ENCODE measurements at places on chromosomes 16 and 17.

DNA sequence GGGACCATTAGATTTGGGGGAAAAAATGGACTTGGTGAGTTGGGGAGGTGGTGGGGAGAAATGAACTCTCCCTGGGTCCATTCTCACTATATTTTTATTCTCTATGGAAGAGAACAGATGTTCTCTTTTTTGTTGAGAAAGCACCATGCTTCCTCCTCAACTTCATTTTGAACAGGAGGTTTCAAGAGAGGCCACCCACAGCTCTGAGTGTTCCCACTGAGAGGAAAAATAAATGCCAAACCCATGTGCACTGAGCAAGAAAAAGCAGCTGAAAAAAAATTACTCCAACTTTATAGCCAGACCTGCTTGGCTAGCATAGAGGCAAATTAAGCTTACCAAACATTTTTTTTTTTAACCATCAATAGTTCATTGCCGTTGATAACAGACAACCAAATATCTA, 883.6 kb downstream of the KCNJ2 start:
- DNase-seq, result no peak

GRCh38 chr16:47448830-47449575, 11.9 kb downstream of the ITFG1 start:
- peak; percentile 33 for DNase-seq

- DNase-seq, result no peak
Measured at GRCh38 chr16:2319606-2320005, 20.9 kb downstream of the ABCA3 start.

DNA sequence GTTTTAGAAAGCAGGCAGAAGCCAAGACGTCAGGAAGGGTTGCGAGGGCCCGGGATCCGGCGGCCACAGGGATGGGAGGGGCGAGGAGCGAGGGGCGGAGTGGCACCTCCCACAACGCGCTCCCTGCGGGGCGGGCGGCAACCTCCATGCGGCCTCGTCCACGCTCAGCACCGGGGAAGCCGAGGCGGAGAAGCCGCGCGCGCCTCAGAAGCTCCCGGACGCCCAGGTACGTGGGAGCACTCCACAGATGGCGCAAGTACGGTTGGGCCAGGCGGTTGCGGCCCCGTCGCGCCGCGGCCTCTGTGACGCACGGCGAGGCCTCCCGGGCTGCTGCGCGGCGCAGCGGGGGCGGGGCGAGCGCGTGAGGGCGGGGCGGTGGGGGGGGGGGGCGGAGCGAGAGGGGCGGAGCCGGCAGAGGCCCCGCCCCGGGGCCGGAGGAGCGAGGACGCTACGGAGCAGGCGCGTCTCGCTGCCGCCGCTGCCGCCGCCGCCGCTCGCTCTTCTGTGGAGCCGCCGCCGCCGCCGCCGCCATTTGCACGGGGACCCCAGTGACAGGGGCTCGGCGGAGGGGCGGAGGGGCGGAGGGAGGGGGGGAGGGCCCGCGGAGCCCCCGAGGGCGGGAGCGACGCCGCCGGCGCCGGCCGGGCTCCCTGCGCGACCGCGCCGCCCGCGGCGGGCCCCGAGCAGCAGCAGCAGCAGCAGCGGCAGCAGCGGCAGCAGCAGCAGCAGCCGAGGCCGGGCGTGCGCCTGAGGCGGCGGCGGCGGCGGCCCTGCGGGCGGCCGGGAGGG, at the start of gene TENT4B:
Gene TENT4B (plus strand): TSS at position 500 of the 789 bp plus-strand sequence. CDS start 316 bp downstream, outside the sequence.
- DNase-seq, result peak; percentile 95

- peak; percentile 14 for DNase-seq
Measured at GRCh38 chr17:56125830-56126819, 27.1 kb upstream of the ANKFN1 start.

DNA sequence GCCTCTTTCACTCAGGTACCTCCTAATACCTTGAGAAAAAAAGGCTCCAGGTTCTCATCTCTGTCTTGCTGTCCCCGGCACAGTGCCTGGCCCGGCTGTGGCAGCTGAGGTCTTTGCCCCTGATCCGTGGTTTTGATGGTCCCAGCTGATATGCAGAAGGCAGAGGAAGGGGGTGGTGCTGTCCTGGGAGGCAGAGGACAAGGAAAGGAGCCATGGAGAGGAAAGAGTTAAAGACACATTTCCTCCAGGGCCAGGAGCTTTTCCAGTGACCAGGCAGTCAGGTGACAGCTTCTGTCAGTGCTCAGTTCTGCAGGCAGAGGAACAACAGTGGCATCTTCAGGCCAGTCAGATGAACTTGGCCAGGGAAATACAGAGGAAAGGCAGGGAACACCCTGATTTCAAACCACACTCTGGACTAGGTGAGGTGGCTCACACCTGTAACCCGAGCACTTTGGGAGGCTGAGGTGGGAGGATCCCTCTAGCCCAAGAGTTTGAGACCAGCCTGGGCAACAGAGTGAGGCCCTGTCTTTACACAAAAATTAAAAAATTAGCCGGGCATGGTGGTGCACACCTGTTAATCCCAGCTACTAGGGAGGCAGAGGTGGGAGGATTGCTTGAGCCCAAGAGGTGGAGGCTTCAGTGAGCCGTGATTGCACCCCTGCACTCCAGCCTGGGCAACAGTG, 3.3 kb upstream of the COG1 start:
- peak; percentile 68 for DNase-seq

DNA sequence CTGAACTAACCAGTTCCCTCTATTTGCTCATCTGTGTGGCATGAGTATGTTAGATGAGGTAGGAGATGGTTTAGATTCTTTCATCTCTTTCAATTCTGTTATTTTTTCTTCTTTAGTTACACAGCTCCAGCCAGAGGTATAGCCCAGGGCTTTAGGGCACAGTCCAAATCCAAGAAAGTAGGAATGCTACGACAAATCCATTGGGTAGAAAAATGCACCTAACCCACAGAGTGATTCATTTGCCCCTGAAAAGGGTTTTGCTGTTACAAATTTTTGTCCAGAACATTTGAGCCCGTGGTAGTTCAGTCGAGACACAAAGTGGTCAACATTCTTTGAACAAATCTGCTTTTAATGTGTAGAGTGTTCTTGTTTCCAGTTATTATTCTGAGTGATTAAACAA, 250.7 kb downstream of the HS3ST3A1 start:
- DNase-seq, result no peak

DNA sequence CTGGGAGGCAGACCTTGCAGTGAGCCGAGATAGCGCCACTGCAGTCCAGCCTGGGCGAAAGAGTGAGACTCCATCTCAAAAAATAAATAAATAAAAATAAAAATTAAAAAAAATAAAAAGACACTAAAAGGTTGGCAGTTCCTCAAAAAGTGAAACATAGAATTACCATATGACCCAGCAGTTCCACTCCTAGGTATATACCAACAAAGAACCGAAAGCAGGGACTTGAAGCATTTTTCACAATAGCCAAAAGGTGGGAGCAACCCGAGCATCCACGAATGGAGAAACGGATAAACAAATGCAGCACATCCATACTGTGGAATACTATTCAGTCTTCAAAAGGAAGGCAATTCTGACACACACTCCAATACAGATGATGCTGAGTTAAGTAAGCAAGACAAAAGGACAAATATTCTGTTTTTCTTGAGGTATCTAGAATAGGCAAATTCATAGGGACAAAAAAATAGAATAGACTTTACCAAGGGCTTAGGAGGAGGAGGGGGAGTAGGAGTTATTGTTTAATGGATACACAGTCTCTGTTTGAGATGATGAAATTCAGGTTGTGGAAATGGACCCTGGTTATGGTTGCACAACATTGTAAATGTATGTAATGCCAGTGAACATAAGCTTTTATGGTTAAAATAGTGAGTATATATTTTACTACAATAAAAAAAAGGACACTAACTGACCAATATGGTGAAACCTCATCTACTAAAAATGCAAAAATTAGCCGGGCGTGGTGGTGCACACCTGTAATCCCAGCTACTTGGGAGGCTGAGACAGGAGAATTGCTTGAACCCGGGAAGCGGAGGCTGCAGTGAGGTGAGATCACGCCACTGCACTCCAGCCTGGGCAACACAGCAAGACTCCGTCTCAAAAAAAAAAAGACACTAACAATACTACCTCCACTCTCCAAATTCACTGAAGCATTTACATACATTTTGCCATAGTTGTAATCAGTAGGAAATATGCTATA, 27.0 kb upstream of the SLC35B1 start:
- DNase-seq, result no peak

GRCh38 chr16:20879175-20880040, 20.8 kb downstream of the DCUN1D3 start:
- peak; percentile 78 for DNase-seq

- no peak for DNase-seq
Measured at GRCh38 chr17:33046361-33047255, 55.0 kb downstream of the SPACA3 start.

DNA sequence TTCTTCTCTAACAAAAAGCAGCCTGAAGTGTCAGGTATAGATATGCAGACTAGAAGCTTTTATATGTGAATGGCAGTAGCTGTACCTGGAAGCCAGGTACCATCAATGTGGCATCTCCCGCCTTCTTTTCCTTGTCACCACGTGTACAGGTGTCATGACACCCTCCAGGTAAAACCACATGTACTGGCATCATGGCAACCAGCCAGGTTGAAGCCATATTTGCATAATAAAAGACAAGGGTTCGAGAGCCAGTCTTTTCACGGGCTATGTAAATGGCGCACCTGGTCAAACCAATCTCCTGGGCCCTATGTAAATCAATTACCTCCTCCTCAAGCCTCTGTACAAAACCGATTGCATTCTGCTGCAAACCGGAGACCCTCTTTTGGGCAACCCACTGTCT, 541.3 kb downstream of the CDH11 start:
- no peak for DNase-seq

DNA sequence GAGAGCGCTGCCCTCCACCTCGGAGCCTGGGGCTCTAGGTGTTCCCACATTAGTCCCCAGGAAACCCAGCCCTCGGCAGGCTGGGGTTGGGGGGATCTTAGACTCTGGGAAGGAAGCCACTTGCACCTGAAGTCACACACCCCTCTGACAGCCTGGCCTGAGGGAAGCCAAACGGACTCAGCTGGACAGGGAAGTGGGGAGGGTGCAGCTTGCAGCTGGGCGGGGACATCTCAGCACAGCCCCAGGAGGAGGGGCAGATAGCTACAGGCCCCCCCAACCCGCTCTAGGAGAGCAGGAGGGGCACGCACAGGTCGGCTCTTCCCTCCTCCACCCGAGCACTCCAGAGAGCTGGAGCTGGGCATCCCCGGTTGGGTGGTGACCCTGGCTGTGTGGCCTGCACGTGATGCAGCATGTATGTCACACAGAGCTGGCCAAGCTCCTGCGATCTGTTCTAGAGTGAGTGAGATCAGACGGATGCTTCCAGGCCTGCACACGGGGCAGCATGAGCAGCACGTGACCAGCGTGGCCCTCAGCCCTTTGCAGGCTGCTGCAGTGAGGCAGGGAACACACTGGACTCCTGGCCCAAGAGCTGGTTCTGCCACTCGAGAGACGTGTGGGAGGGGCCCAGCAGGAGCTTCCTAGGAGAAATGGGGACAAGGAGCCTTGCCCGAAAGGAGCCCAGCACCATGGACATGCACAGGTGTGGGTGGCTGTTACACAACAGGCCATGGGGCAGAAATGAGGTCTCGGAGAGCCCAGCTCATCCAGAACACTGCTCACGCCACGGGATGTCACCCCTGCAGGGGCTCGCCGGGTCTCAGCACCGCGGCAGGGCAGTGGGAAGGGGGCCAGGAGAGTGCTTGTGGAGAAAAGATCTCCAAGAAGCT, 15.4 kb downstream of the KIFC3 start:
- DNase-seq, result no peak

- DNase-seq, result peak; percentile 51
Measured at GRCh38 chr16:53912155-53912554, 208.2 kb downstream of the FTO start.

DNA sequence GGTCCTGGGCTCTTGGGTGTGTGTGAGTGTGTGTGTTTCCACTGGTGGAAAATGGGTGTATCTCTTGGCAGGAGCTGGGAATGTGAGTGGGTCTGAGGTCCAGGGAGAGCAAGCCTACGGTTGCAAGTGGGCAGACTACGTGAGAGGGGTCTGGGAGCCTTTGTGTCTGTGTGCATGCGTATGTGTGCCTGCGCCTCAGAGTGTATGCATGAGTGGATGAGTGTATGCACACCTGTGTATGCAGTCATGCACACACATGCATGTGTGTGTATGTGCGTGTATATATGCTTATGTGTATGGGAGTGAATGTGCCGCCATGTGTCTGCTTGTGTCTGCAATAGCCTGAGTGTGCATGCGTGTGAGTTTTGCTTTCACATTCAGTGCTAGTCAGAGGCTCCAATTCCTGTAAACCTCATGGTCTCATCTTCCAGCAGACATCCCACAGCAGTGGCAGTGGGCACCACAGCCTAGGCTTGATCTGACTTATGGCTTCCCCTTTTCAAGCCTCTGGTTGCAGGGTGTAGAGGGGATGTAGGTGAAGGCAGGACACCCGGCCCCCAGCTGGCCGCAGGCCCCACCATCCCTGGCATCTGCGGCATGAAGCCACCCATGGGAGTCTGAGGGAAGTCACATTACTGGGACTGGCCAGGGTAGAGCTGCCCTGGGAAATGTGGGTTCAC, 19.7 kb upstream of the RMI2 start:
- DNase-seq, result no peak

- no peak for DNase-seq
Measured at GRCh38 chr17:54191261-54191660, 368.5 kb downstream of the KIF2B start.

GRCh38 chr16:25625620-25626019, 66.1 kb upstream of the HS3ST4 start:
- no peak for DNase-seq

GRCh38 chr16:75108792-75109731, 7.5 kb downstream of the LDHD start:
- peak; percentile 54 for DNase-seq

DNA sequence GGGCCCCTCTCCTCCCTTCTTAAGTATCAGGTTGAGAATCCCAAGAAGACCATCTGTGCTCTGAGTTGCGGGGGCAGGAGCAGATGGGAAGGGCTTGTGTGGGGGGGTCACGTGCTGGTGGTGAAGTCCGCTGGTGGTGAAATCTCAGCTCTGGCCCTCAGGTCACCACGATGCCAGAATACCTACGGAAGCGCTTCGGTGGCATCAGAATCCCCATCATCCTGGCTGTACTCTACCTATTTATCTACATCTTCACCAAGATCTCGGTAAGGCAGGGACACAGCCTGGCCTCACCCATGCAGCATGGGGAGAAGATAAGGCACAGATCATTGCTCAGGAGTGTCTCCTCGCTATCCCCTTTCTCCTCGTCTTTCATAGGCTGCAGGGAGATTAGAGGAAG, 29.7 kb downstream of the SLC5A11 start:
- DNase-seq, result no peak

- DNase-seq, result no peak
Measured at GRCh38 chr16:47449788-47450187, 11.1 kb downstream of the ITFG1 start.

GRCh38 chr17:1718362-1719165, 5.9 kb upstream of the WDR81 start:
- no peak for DNase-seq

DNA sequence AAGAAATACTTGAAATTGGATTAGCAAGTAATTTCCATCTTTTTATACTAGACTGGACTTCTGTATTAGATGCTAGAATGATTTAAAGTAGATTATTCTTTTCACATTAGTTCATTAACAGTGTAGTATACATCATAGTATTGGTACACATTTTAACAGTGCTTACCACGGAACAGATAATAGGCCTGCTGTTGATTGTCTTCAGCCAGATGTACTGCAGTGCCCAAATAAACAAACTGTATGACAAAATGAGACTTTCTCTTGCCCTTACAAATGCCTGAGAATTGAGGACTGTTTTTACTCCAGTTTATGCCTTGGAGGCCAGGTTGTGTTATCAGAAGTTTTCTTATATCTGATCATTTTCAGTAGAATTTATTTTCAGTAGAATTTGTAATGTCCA, 631 bp downstream of the EVI2A start:
- DNase-seq, result no peak

GRCh38 chr17:36000732-36001109, 632 bp downstream of the CCL15 start:
- peak; percentile 74 for DNase-seq

- DNase-seq, result no peak
Measured at GRCh38 chr17:14845591-14846281, 419.4 kb downstream of the PMP22 start.
